ENCODE measurements at places on chromosomes 7 and 10. TPM values are rescaled to one million over a fixed set of nuclear protein-coding genes. Genes with fewer than 3 reads are reported as not detected.

SLC13A1 gene
- not detected for total RNA-seq

TAS2R3 gene
- not detected for total RNA-seq

COL28A1 gene
- 0.42 TPM for total RNA-seq

PDE1C gene
- total RNA-seq: 2.5 TPM

AGR3 gene
- not detected for total RNA-seq

LRIT1 gene
- total RNA-seq: not detected

SPDYE8 gene
- total RNA-seq: not detected

DKK1 gene
- total RNA-seq: 408 TPM

AKR1C4 gene
- total RNA-seq: 0.13 TPM

C10orf120 gene
- total RNA-seq: not detected

IKZF1 gene
- not detected for total RNA-seq

PRPS1L1 gene
- total RNA-seq: not detected

GSTO1 gene
- total RNA-seq: 305 TPM

NPY4R2 gene
- 26.5 TPM for total RNA-seq

GIMAP6 gene
- total RNA-seq: not detected
